ENCODE measurements at places on chromosomes 2 and 18. TPM values are rescaled to one million over a fixed set of nuclear protein-coding genes. Genes with fewer than 3 reads are reported as not detected.

DNA sequence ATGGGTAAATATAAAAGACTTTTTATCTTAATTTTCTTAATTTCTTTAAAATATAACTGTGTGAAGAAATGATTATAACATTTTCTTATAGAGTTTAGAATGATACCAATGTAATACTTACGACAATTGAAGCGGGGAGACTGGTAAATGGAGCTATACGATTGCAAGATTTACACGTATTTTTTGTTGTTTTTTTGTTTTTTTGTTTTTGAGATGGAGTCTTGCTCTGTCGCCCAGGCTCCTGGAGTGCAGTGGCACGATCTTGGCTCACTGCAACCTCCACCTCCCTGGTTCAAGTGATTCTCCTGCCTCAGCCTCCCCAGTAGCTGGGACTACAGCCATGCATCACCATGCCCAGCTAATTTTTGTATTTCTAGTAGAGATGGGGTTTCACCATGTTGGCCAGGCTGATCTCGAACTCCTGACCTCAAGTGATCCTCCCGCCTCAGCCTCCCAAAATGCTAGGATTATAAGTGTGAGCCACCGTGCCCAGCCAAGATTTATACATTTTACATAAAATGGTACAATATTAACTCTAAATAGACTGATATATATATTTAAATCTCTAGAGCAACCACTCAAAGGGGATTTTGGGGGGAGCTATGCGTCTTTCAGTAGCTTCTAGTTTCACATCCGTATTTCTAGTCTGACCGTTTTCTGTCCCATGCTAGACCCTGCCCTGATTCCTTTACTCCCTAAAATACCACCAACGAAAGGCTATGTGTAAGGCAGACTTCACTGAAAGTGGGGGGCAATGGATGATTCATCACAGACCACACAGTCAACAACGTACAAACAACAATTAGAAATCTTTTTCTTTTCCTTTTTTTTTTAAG, 28.2 kb upstream of the ATG16L1 start:
- H3K27me3 ChIP-seq, result no peaks in the 10 kb centered on the region
- DNase-seq, result no peak
- no peaks in the 10 kb centered on the region for H3K36me3 ChIP-seq
- H3K4me3 ChIP-seq, result no peak overlapping the region
- no peak overlapping the region for H3K27ac ChIP-seq

- H3K36me3 ChIP-seq, result no peaks in the 10 kb centered on the region
- no peak overlapping the region for H3K4me3 ChIP-seq
- no peaks in the 10 kb centered on the region for H3K4me1 ChIP-seq
- H3K27me3 ChIP-seq, result no peaks in the 10 kb centered on the region
These were observed 10.9 kb downstream of the LIPG start for GRCh38 chr18:49572611-49573345.

DNA sequence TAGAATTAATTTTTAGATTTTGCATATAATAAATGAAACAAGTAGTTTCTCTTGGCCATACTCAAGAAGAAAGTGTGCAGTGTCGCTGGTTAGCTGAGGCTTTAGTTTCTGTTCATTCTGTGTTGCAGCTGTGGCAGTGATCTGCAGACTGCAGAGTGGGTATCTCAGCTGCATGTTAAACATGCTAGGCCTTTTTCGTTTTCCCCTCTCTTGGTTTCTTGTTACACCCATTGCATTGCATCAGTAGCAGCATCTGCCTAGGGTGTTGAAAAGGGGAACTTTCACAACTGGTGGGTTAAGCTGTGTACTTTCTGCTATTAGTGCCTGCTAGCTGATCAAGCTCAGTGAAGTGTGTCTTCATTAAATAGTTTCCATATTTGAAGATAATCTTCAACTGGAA, 51.3 kb downstream of the ACSL3 start:
- no peak overlapping the region for H3K4me3 ChIP-seq
- no peaks in the 10 kb centered on the region for H3K4me1 ChIP-seq
- DNase-seq, result no peak

DNA sequence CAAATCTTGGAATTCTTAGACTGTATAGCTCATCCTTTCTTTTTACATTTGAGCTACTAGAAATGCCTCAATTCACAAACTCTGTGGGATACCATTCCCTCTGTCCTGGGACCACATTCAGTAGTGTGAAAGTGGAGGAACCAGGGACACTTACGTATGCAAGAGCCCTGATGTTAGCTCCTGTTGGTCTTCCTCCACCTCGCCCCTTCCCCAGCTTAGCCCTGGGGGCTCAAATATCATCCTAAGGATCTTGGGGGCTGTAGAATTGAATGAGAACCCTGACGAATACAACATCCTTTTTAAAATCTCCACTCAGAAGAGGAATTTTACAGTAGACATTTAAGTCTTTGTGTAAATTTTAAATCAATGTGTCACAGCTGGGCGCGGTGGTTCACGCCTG, 65.2 kb upstream of the RAPH1 start:
- no peaks in the 10 kb centered on the region for H3K36me3 ChIP-seq
- peaks cover 5% of the 10 kb centered on the region for H3K4me1 ChIP-seq
- H3K4me3 ChIP-seq, result no peak overlapping the region
- no peak for DNase-seq
- no peak overlapping the region for H3K27ac ChIP-seq
- H3K27me3 ChIP-seq, result no peaks in the 10 kb centered on the region

GRCh38 chr2:16584084-16584483, 81.5 kb downstream of the CYRIA start:
- no peak overlapping the region for H3K27ac ChIP-seq
- no peak overlapping the region for H3K4me3 ChIP-seq
- no peaks in the 10 kb centered on the region for H3K27me3 ChIP-seq
- H3K4me1 ChIP-seq, result no peaks in the 10 kb centered on the region
- H3K36me3 ChIP-seq, result no peaks in the 10 kb centered on the region
- no peak for DNase-seq

DNA sequence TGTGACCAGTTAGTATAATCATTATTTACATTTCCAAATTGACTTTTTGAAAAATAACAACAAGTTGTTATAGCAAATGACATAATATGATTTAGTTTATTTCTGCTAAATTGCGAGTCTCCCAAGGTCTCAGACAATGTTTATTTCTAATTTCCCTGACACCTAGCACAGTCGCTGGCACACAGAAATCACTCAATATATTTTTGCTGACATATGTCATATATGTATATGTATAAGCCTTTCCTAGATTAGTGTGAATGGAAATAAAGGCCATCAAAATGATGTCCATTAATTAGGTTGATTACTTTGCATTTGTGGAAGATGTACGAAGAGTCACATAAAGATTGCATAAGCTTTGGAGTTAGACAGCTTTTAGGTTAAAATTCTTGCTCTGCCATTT, 136.7 kb upstream of the CDH2 start:
- H3K27me3 ChIP-seq, result no peaks in the 10 kb centered on the region
- no peaks in the 10 kb centered on the region for H3K4me1 ChIP-seq
- no peak overlapping the region for H3K27ac ChIP-seq
- H3K4me3 ChIP-seq, result no peak overlapping the region
- H3K36me3 ChIP-seq, result no peaks in the 10 kb centered on the region

Gene MRO
- 2.1 TPM for total RNA-seq

- DNase-seq, result no peak
- H3K27me3 ChIP-seq, result no peaks in the 10 kb centered on the region
- H3K4me1 ChIP-seq, result no peaks in the 10 kb centered on the region
- H3K36me3 ChIP-seq, result no peaks in the 10 kb centered on the region
- H3K27ac ChIP-seq, result no peak overlapping the region
- no peak overlapping the region for H3K4me3 ChIP-seq
These were observed 250.5 kb downstream of the NYAP2 start for GRCh38 chr2:225650041-225650440.

DNA sequence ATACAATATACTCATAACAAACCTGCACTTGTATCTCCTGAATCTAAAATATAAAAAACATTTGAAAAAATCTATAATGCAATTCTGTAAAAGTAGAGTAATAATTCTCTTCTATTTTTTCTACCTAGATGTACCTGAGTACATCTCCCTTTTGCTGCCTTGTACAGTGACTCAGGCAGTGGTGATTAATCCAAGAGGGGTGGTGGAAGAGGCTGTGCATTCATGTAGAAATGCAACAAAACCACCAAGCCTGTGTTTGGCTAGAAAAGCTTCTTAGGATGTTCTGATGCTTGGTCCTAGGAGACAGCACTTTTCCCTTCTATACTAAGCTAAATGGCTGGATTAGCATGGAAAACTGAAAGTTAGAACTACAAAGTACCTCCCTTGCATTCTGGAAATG, 245.8 kb downstream of the DPP10 start:
- H3K36me3 ChIP-seq, result no peaks in the 10 kb centered on the region
- no peaks in the 10 kb centered on the region for H3K4me1 ChIP-seq
- no peak overlapping the region for H3K27ac ChIP-seq
- H3K4me3 ChIP-seq, result no peak overlapping the region

DNA sequence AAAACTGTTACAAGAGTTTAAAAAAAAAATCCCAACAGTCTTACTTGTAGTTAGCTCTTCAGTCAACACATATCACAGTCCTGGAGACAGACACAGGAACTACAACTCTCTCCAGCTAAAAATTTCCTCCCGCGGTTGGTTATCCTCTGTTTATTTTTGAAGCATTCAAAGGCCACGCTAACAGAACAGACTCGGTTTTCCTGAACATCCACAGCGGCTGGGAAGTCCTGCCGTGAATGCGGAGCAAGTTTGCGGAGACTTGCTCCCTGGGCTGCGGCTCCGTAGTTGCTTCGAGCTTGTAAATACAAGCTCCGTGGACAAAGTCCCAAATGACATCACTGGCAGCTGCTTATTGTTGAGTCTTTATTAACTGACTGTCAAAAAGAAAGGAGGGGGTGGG, at the start of gene NCKAP5:
TSS of gene NCKAP5 (minus strand) at position 292 of the 400 bp plus-strand sequence. CDS start 50,937 bp downstream, outside the sequence.
- H3K4me3 ChIP-seq, result peak within 1 kb of the TSS; percentile 20
- no peaks in the 10 kb centered on the region for H3K27me3 ChIP-seq
- H3K27ac ChIP-seq, result peak within 1 kb of the TSS; percentile 78
- peak; percentile 63 for DNase-seq
- H3K36me3 ChIP-seq, result no peaks in the 10 kb centered on the region

GRCh38 chr2:6975988-6976387, 58.8 kb downstream of the RNF144A start:
- H3K36me3 ChIP-seq, result no peaks in the 10 kb centered on the region
- no peaks in the 10 kb centered on the region for H3K27me3 ChIP-seq
- H3K4me1 ChIP-seq, result peaks cover 18% of the 10 kb centered on the region
- DNase-seq, result peak; percentile 1
- no peak overlapping the region for H3K27ac ChIP-seq
